ENCODE measurements at places on chromosomes 6 and 20. TPM values are rescaled to one million over a fixed set of nuclear protein-coding genes. Genes with fewer than 3 reads are reported as not detected.

Gene ZC2HC1B
- total RNA-seq: not detected

Gene IMPG1
- total RNA-seq: not detected

Gene SLC26A8
- total RNA-seq: not detected

- H3K4me1 ChIP-seq: no peaks in the 10 kb centered on the region
- H3K27me3 ChIP-seq: no peaks in the 10 kb centered on the region
- no peak overlapping the region for H3K4me3 ChIP-seq
- H3K27ac ChIP-seq: no peak overlapping the region
- no peaks in the 10 kb centered on the region for H3K36me3 ChIP-seq
Observed at GRCh38 chr6:126267626-126268025, 72.3 kb upstream of the CENPW start.

DNA sequence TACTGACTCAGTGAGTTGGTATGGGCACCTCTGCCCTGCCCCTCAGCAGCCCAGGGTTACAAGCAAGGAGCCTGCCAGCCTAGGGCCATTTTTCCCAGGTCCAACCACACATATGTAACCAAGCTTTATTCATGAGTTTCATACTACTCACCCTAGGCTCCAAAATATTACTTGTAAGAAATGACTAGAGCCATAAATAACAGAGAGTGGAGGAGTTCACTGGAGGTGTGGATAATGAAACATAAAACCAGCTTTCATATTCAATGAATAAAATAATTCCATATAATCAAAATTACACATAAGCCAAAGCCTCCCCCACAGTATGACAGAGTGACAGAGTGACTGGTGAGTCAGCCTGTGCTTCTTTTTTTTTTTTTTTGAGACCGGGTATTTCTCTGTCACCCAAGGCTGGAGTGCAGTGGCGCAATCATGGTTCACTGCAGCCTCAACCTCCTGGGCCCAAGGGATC, 229.8 kb upstream of the SASH1 start:
- H3K27ac ChIP-seq: no peak overlapping the region
- peaks cover 3% of the 10 kb centered on the region for H3K27me3 ChIP-seq
- H3K36me3 ChIP-seq: no peaks in the 10 kb centered on the region

- H3K4me1 ChIP-seq: no peaks in the 10 kb centered on the region
- no peaks in the 10 kb centered on the region for H3K27me3 ChIP-seq
- no peak for DNase-seq
- H3K4me3 ChIP-seq: no peak overlapping the region
- no peaks in the 10 kb centered on the region for H3K36me3 ChIP-seq
Observed at GRCh38 chr20:18669241-18670019, 81.6 kb downstream of the DTD1 start.

DNA sequence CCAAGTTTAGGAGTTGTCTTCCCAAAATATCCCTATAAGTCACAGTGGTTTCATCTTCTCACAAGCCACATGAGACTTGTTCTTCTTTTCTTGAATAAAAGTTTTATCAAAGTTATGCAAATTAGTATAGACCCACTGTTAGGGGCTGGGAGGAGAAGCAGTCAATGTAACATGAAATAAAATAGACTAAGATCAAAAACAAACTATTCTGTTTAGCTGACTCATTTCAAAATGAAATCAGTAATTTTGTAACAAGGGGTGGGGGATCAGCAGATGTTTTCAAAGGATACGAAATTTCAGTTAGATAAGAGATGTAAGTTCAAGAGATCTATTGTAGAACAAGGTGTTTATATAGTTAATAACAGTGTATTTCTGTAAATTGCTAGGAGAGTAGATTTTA, 339.6 kb upstream of the PRDM1 start:
- no peak overlapping the region for H3K27ac ChIP-seq
- no peak for DNase-seq
- no peak overlapping the region for H3K4me3 ChIP-seq
- peaks cover 1% of the 10 kb centered on the region for H3K36me3 ChIP-seq
- peaks cover 6% of the 10 kb centered on the region for H3K27me3 ChIP-seq
- H3K4me1 ChIP-seq: peaks cover 44% of the 10 kb centered on the region

- no peak overlapping the region for H3K27ac ChIP-seq
- no peaks in the 10 kb centered on the region for H3K4me1 ChIP-seq
- no peaks in the 10 kb centered on the region for H3K36me3 ChIP-seq
Observed at GRCh38 chr6:169972736-169973135, 221.3 kb downstream of the ERMARD start.

DNA sequence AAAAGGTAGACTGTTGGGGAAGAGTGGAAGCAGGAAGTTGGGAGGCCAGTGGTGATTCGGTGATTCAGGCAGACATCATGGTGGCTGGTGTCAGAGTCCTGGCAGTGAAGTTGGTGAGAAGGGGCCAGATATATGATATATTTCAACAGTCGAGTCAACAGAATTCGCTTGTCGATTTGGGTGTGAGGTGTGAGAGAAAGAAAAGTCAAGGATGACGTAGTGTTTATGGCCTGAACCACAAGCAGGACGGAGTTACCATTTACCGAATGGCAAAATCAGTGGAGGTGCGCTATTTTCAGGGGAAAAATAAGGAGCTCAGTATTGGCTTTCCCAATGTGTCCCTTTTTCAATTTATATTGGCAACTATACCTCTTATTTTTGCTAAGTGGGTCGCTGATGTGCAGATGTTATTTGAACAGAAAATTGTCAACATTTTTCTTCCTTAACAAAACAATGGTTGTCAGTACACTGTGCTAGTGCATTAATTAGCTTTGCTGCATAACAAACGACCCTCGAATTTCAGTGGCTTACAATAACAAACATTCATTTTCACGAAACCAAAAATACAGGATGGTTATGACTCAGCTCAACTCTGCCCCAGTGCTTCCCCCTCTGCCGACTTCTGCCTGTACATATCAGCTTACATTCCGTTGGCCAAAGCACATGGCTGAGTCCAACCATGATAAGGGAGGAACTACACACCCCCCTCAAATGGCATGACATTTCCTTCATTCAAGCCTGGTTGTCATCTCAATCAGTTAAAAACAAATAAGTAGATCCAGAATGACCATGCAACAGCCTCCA, 255.0 kb upstream of the ZFP64 start:
- H3K4me3 ChIP-seq: no peak overlapping the region
- no peak for DNase-seq
- H3K27ac ChIP-seq: no peak overlapping the region

DNA sequence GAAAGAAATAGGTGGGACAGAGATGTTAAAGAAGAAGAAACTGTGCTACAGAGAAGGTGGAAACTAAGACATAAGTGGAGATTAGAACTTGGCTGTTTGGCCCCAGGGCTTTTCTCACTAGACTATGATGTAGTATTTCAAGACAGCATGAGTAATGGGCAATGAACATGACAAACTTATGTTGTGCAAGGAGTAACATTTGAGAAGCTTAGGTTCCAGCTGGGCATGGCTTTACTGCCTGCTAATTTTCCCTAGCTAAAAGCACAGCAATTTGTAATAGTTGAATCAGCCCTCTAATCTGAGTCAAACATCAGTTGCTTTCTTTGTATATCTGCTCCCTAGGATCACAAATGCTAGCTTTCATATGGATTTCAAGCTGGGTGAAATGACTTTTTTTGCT, 294.3 kb upstream of the BMP2 start:
- no peaks in the 10 kb centered on the region for H3K36me3 ChIP-seq
- H3K27me3 ChIP-seq: no peaks in the 10 kb centered on the region
- no peak overlapping the region for H3K4me3 ChIP-seq
- no peak for DNase-seq

All from activated CD4-positive, alpha-beta T cell treated with anti-CD3 and anti-CD28 coated beads, Interleukin-2, amount 10 ng/mL, durations not matched to agents 7 days and 5 days (primary cell).